Stimulated activated CD4-positive, alpha-beta T cell treated with anti-CD3 and anti-CD28 coated beads, Interleukin-15, amount 100 ng/mL, for 1 hour (primary cell): ENCODE measurements at places on chromosomes 2 and 18.

- no peak for DNase-seq
Observed at GRCh38 chr2:113926314-113926713, 36.4 kb downstream of the ACTR3 start.

- DNase-seq = no peak
Observed at GRCh38 chr2:20604401-20604911, 46.4 kb downstream of the HS1BP3 start.

DNA sequence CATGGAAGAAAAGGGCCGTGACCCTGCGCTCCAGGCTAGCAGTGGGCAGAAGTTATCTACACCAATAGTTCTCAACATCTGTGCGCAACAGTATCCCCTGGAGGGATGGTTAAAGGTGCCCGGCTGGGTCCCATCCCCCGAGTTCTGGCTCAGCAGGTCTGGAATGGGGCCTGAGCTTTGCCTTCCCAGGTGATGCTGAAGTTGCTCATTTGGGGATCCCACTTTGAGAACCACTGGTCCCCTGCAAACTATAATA lies 31.1 kb downstream of the DNMT3A start:
- no peak for DNase-seq

DNA sequence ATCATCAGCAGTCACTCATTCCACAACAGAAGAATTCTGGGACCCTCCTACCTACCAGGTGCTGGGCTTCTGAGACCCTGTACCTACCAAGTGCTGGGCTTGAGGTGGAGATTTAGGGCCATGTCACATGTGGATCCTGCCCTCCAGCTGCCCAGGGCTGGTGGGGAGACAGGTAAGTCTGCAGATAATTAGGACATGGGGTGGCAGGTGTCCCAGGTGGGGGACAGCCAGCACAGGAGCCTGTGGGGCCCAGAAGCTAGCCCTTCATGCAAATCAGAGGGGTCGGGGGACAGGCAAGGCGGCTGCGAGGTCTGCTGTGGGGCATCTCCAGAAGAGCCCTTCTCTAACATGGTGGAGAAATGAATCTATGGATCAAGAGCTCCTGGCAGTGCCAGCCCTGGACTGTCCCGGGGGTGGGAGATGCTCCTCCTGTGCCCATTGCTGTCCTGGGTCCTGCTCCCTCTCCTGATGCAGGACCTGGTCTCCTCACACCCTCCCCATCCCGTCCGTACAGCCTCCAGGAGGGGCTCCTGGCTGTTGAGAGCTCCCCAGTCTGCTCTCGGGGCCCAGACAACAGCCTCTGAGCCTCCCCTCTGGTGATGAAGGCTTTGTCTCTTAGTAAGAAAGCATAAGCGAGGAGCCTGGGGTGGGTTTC lies 106.3 kb upstream of the GLI2 start:
- no peak for DNase-seq

DNA sequence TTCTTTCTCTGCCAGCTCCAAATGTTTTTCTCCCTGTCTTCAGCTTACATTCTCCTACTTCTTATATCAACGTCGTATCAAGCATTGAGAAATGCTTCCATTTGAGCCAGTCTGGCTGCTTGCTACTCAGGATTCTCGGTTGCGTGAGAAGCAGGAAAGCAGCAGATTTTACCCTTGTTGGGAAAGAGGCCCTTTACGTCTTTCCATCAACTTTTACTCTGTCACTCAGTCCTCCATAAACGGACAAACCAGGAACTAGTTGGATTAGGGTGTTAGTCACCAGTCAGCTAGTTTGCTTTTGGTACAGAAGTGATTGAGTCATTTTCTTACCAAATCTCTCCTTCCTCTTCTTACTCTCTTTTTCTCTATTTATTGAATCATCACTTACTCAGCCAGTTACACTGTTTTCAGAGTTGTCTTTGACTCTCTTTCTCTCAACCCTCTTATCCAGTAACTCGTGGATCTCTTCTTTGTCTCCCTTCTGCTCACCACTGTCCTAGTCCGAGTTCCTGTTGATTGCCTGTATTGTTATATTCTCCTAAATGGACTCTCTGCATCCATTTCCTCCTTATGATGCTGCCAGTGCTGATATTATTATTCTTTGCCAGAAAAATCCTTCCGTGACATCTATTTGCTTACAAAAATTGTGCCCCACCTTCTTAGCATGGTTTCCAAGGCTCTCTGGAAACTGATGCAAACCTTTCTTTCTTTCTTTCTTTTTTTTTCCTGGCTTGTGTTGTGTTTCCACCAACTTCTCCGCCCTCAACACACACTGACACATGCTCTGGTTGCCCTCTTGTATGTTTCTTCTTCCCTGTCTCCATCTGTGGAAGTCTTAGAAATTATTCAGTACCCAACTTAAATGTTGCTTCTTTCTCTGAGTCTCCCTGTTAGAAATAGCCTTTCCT lies 61.5 kb downstream of the VRK2 start:
- no peak for DNase-seq

GRCh38 chr2:73823916-73824523 lies 4.7 kb upstream of the STAMBP start:
- DNase-seq = no peak

DNA sequence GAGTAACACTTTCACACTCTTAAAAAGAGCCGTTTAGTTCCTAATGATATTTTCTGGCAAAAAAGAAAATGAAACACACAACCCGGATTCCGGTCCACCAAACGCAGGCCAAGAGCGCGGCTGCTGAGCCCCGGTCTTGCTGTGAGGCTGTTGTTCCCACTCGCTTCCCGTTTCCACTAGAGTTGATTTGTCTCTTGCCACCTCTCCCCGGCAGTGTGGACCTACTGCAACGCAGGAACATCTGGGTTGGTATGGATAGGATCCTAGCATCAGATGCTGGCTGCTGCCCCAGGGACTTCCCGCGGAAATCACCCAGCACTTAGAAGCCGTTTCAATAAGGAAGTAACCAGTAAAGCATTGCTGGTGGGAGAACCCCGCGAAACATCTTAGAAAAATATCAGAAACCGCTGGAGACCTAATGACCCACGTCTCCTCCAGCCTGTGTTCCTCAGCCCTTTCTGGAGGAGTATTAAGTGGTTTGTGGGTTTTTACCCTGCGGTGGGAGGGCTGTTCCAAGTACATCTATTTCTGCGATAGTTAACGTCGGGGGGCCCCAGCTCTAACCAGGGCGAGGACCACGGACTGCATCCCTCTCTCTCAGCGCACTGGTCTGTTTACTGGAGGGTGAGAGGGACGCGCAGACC lies 939 bp downstream of the DOCK10 start:
- peak; percentile 22 for DNase-seq

DNA sequence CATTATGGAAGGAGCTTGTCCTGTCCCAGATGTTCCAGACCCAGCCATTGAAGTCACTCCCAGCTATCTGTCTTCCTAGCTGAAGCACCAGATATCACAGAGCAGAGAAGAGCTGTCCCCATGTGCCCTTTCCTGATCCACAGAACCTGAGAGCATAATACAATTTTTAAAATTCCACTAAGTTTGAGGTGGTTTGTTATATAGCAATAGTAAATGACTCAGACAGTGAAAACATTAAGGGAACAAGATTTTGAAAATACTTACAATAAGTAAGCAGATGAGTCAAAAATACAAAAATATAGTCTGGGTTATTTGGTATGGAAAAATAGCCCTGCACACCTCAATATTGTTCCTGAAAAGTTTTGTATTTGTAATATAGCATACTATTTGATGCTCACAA lies 85.8 kb upstream of the GLS start:
- DNase-seq = no peak
